ENCODE measurements at places on chromosomes 12 and 14.

DNA sequence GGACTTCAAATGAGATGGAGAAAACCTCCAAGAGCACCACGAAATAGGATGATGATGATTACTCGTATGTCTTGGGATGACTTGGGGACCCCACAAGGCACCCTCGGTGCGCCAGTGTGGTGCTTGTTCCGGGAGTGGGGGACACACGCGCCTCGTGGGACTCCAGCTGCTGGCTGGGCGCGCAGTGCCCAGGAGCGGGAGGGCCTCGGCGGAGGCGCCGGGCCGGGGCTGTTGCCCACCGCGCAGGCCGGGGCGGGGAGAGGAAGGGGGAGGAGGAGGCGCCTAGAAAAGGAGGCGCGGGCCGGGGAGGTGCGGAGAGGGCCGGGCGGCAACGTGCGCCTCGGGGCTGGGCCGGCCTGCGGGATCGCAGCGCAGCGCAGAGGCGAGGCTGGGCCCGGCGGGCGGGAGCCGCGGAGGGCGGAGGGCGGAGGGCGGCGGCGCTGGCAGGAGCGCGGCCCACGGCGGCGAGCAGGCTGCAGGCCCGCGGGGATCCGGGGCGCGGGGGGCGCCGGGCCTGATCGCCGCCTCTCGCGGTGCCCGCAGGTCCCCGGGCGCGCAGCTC lies at the start of gene RFLNA:
Gene RFLNA (plus strand): TSS at position 314 of the 562 bp plus-strand sequence. CDS start 337 bp downstream, outside the sequence.
- no peak for DNase-seq

DNA sequence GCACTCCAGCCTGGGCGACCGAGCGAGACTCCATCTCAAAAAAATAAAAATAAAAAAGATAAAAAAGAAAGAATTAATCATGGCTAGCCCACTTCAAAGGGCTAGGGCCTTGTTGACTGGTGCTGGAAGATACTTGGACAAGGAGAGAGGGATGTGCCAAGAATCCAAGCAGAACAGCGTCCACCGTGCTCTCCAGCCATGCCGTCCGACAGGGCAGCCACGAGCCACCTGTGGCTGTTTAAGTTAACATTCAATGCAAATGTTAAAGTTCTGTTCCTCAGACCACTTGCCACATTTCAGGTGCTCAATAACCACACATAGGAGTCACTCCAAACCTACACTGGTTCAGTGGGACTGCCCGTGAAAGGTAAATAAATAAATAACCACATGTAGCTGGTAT lies 21.4 kb downstream of the SLC6A13 start:
- no peak for DNase-seq

DNA sequence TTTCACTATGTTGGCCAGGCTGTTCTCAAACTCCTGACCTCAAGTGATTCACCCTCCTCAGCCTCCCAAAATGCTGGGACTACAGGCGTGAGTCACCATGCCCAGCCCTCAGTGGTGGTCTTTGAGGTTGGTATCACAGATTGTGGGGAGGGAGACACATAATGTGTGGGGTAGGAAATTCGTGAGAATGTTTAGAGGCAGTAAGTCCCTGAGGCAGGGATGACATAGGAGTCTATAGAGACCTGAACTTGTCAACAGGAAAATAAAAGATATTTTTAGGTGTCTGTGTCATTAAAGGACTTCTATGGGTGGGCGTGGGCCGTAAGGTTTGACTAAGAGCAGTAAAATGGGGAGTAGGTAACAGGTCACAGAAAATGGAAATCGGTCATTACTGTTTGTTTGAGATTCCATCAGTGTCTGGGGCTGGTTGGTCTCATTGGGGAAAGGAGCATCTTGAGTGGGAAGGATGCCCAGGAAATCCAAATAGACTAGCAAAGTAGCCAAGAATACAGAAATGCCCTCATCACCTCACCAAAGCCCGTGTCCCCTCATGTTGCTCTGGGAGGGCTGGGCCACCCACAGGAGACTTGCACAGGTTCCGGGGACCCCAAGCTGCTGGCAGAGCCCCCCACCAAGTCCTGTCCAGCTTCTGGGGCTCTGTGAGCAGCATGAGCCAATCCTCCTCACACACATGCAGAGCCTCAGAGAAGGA lies 63.6 kb upstream of the BCL2L14 start:
- no peak for DNase-seq

- no peak for DNase-seq
Measured at GRCh38 chr14:99179946-99180345, 92.1 kb downstream of the BCL11B start.

GRCh38 chr12:119713551-119714031 lies 45.7 kb downstream of the PRKAB1 start:
- no peak for DNase-seq

DNA sequence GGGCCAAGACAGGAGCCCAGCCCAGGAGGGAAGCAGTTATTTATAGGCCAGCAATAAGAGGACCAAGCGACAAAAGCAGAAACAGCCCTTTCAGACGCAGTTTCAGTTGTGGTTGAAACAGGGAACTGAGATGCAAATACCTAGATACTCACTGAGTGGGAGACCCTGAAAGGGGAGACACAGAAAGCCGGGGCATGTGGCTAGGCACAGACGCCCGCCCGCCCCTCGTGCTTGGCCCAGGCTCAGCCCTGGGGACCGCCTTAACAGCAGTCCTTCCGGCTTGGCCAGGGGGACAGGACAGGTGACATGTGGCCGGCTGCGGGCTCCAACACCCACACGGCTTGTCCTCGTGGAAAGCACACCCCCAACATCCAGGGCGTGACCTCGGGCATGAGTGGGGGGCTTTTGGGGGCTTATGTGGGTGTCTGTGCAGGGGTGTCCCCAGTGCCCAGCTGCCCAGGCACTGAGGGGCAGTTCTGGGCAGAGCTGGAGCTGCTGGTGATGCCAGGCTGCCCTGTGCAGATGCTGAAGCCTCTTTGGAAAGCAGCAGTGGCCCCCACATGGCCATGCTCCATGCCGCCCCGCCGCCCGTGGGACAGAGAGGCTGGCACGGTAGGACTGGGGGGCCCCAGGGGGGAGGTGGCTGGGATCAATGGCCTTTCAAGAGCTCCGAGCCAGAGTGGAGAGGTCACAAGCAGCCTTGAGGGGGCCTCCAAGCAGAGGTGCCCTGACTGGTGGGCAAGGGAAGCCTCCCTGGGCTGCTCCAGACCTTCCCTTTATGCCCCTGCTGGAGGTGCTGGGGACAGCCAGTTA lies 2.1 kb downstream of the PLD4 start:
- DNase-seq = no peak

- no peak for DNase-seq
Measured at GRCh38 chr12:95607642-95608041, 56.4 kb upstream of the USP44 start.

- no peak for DNase-seq
Measured at GRCh38 chr12:52182898-52183543, 8.8 kb downstream of the KRT80 start.

DNA sequence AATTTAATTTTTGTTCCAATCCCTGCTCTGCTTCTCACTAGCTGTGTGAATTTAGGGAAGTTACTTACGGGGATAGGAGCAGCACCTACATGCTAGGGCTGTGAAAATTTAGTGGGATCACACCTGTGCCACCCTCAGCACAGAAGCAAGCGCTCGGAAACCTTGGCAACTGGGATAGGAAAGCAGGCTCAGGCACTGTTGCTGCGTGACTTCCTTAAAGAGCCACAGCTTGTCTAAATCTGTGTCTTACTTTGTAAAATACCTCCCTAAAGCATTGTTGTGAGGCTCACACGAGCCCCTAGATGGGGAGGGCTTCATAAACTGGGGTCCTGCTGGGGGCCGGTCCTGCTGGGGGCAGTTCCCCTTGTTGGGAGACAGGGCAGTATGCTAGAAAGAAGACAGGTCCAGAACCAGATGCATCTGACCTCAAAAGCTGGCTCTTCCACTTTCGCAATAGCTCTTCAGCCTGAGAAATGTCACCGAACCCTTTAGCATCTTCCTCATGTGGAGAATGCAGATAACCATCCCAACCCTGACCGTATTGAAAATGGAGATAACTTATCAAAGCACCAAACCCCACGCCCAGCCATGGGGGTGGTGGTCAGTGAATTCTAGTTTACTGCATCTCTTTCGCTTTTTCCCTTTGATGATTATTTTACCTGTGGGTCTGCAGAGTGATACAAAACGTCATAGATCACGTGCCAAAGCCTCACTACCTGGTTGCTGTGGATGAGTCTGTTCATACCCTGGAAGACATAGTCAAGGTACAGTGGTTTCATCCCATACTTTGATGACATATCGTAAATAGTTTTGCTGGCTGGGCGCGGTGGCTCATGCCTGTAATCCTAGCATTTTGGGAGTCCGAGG lies 54.1 kb downstream of the AK7 start:
- no peak for DNase-seq

Measured in activated CD4-positive, CD25-positive, alpha-beta regulatory T cell treated with anti-CD3 and anti-CD28 coated beads, Interleukin-2, amount 50 U/mL, for 16 hours (primary cell).